Effector memory CD4-positive, alpha-beta T cell (primary cell): ENCODE measurements at places on chromosomes 11 and 22.

DNA sequence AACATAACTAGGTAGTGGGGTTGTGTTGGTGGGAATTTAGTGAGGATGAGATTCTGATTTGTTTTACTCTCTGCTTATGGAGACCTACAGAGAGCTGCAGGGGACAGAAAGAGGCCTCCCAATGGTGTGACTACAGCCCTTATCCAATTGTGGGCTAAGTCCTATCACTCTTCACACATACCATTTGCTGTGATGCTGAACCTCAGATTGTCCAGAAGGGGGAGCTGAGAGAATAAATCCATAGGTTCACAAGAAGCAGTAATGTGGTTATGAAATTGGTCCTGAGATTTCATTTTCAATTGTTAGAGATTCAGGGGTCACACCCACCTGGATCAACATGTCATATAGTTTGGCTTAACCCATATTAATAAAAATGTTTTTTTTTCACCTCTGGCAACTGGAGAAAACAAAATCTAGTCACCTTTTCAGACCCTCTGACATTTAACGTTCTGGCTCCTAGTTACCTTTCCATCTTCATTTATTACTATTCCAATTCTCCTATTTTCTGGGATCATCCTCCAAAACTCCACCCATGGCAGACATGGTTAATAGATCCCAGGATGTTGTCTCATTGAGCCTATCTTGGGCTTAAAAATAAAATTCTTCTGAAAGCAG, 53.3 kb upstream of the PTPN5 start:
- no peak for DNase-seq

GRCh38 chr11:80559942-80560341, 1119.1 kb upstream of the TENM4 start:
- no peak for DNase-seq

DNA sequence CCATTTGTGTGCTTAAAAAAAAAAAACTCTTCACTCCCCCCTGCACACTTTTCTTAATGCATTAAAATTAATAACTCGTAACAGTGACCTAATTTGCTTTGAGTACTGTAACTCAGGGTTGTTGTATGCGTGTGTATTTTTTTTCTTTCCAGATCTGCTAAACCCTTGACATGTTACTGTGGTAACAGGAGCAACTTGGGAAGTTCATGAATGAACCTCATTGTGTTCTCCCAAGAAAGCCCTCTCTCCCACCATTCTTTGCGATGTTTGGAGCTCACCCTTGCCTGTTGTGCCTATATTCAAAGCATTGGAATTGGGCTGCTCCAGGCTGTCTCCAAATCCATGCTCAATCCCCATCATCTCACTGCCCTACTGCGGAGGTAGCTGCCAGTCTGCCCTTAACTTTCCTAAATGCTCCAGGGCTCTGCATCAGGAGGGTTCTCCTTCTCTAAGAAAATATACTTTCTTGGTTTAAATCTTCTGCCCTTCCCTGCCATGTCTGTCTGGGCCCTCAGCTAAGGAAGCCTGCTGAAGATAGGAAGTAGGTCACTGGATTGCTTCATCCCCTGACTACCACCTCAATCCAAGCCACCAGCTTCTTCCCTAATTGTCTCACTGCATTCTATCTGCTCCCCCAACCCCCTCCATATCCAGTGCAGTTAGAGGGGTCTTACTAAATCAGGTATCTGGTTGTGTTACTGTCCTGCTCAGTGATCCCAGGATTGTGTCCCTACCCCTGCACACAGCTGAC, 70.3 kb downstream of the KIRREL3 start:
- DNase-seq: no peak

DNA sequence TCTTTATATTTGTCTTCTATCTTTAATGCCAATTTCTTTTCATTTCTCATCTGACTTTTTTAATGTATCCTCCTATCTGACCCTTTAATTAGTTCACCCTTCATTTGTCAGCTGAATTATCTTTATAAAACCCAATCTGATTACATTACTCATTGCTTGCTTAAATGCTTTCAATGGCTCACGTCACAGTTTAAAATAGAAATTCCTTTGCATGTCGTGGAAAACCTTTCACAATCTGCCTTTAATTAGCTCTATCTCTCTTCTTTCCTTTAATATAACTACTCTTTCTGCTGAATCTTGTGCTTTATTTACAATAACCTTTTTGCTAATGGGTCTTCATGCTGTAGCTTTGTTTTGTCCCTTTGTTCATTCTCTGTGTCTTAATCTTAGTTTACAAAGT, 125.7 kb downstream of the DYNC2H1 start:
- no peak for DNase-seq

DNA sequence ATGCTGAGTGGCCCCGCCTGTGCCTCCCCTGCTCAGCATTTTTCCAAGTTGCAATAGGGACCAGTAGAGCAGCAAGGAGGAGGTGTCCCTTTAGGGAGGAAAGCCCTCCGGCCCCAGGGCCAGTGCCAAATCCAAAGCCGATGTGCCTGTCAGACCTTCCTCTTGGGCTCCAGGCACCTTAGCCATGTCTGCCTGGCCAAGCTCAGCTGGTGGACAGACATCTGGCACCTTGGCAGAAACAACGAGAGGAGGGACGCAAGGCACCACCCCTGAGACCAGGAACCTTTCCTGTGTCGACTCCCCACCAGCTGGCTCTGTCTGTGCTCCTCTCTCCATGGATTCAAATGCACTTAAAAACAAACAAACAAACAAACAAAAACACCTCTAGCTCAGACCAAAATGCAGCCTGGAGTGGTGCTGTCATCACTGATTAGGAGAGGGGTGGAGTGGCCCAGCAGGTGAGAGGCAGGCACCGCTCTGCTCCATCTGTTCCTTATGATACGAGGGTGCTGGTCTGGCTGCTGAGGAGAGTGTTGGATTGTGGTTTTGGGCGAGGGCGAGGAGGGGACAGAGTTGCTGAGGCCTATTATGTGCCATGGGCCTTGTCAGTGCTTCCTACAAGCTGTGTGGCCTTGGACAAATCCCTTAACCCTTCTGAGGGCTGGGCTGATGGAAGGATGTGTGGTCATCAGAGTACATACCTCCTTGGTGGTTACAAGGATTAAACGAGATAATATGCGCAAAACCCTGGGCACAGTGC, 46.2 kb downstream of the TP53I11 start:
- DNase-seq: no peak

DNA sequence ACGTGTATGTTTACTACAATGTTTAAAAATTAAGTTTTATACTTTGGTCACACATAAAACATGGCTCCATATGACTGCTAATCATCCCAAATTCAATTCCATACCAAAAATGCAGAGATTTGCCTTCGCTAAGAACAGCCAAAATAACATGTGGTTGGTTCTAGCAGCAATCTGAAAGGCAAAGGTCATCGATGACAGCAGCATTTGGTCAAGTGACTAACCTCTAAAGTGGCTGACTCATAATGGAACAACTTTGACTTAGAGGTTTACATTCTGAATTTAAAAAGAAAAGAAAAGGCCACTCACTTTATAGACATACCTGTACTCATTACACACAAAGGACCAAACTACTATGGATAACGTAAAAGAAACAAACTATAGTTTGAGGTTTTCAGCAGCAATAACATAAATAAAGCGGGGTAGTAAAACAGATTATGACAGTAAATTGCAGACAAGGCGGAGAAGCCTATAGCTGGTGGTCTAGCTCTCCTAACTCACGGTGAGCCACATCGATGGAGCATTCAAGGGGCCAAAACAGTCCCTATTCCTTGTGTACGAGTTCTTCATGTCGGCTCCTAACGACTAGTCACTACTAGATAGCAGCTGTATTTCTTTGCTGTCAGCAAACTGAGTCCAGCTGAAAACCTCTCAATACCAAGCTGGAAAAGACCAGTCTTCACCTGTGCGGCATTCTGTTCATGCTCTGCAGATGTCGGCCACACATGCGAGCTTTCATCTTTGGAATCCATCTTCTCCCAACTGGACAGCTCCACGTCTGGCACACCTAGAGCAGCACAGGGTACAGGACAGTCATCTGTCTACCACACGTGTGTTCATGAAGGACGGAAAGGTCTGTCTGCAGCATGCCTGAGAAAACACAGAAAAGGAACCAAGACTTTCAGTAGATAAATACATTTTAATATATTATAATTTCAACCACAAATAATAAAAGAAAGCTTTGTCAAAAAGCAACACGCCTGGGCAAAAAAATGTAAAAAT, 42.1 kb downstream of the PRDM10 start:
- DNase-seq: no peak

GRCh38 chr11:69618237-69618636, 22.7 kb upstream of the CCND1 start:
- DNase-seq: no peak

DNA sequence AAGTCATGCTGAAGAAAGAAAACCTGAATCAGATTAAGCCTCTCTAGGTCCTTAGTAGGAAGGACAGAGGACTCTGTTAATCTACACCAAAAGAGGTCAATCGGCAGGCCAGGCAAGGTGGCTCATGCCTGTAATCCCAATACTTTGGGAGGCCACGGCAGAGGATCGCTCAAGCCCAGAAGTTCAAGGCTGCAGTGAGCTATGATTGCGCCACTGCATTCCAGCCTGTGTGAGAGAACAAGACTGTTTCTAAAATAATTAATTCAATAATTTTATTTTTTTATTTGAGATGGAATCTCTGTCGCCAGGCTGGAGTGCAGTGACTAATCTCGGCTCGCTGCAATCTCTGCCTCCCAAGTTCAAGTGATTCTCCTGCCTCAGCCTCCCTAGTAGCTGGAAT, 4.5 kb downstream of the XRCC6 start:
- no peak for DNase-seq

GRCh38 chr11:26410706-26411366, 78.9 kb downstream of the ANO3 start:
- DNase-seq: no peak

DNA sequence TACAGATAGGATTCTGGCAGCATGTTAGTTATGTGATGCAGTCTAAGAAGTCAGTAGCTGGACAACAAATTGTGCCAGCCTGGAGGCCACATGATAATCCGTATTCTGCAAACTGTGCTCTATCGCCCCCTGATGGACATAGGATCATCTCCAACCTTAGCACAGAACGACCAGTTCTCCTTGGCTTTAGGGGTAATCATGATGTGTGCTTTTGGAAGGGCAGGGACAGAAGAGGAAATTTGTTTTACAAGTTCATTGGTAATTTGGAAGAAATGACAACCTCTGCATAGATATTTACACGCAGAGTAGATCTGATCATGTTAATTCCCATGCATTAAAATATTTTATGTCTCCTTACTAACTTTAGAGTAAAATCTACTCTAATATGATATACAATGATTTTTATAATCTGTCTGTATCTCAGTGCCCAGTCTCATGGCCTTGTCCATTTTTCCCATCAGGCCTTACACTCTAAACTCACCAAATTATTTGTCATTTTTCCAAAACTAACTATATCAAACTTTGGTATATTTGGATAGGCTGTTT, 12.1 kb downstream of the OR10D3 start:
- no peak for DNase-seq

GRCh38 chr11:93728792-93729128, 12.5 kb downstream of the TAF1D start:
- no peak for DNase-seq

GRCh38 chr22:44311855-44312170, 938 bp downstream of the SHISAL1 start:
- no peak for DNase-seq

DNA sequence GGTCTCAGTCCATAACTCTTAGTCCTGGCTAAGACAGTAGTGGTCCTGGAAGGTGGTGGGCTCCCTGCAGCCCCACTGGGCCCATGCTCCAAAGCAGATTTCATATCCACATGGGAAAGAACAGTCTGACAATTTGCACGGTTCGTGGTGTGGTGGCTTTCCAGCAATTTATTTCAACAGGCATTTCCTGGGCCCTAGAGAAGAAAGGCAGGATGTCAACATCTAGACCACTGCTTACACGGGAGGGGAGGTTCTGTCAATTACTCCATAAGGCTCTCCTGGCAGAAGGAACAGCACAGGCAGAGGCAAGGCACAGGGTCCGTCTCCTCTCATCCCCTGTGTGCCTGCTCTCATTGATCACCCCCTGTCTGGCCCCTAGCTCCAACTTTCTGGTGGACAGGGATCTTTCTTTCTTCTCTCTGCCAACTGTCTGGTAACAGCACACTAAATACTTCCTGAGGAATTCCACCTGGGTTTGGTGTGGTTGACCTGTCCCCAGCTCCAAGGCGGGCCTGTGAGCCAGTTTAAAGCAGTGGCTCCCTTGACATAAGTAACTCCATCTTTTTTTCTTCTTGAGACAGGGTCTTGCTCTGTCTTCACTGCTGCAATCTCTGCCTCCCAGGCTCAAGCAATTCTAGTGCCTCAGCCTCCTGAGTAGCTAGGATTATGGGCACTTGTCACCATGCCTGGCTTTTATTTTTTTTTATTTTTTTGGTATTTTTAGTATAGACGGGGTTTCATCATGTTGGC, 5.1 kb upstream of the A4GALT start:
- DNase-seq: no peak

GRCh38 chr11:18463439-18463838, 7.8 kb downstream of the LDHAL6A start:
- DNase-seq: no peak

- DNase-seq: no peak
Measured at GRCh38 chr11:120912504-120912903, 111.4 kb upstream of the TBCEL start.

DNA sequence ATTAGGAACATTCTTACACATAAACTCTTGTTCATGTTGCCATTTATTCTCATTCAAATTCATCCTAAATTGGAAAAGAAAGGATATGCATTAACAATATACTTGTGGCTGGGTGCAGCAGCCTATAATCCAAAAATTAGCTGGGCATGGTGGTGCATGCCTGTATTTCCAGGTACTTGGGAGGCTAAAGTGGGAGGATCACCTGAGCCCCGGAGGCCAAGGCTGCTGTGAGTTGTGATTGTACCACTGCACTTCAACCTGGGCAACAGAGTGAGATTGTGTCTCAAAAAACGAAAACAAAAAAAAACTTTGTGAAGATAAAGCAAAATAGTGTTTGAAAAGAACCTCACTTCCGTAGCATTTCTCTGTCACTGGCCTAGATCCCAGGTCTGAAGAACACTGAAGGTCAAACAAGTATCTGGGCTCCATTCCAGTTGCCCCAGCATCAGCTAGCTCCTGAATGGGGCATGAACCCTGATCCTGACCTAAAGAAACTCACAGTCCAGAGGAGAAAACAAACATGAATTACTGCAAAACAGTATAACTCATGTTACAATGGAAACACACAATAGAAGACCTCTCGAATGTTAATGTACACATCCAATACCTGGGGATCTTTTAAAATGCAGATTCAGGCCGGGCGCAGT, 32.2 kb downstream of the TUG1 start:
- no peak for DNase-seq

DNA sequence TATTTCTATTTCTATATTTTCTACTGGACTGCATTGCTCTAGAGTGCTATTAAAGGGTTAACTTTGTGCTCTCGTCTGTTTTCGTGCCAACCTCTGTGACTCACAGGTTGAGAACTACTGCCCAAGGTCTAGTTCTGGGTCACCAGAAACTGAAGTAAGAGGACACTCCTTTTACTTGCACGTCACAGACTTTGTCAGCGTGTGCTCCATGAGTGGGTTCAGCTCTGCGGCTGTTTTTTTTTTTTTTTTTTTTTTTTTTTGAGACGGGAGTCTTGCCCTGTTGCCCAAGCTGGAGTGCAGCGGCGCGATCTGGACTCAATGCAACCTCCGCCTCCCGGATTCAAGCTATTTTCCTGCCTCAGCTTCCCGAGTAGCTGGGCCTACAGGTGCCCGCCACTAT, 49.8 kb downstream of the CLMP start:
- DNase-seq: no peak
